Spleen (tissue), 13 donors: ENCODE measurements at places on chromosomes 3 and 15. TPM values are rescaled to one million over a fixed set of nuclear protein-coding genes. Genes with fewer than 3 reads are reported as not detected.

- no peak overlapping the region for H3K4me3 ChIP-seq
- peaks cover 21% of the 10 kb centered on the region for H3K4me1 ChIP-seq
- no peaks in the 10 kb centered on the region for H3K36me3 ChIP-seq
- H3K27ac ChIP-seq: peak overlapping the region; percentile 72
- DNase-seq: no peak
These were observed 30.6 kb upstream of the CERS3 start for GRCh38 chr15:100559330-100559729.

DNA sequence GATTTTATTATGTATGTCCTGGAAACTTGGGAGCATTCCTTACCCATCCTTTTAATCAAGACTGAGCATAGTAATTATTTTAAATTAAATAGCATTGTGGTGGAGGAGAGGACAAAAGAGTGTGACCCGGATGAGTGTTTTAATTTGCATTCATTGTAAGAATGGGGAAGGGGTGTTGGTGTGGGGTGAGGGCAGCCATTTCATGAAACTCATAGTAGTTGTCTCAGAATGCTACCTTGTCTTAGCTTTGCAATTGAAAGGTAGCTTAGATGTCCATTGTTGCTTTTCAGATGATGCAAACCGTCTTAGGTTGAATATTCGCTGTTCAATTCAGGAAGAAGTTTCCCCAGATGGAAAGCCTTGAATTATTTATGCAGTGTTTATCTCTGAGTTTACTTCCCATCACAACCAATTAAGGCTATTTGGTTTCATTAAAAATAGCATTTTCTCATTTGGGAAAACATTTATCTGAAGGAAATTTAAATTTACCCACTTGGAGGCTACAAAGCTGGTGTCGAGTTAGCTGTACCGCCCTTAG is 328.4 kb downstream of the FEZF2 start:
- H3K36me3 ChIP-seq: no peaks in the 10 kb centered on the region
- H3K4me3 ChIP-seq: no peak overlapping the region
- no peak overlapping the region for H3K27ac ChIP-seq

DNA sequence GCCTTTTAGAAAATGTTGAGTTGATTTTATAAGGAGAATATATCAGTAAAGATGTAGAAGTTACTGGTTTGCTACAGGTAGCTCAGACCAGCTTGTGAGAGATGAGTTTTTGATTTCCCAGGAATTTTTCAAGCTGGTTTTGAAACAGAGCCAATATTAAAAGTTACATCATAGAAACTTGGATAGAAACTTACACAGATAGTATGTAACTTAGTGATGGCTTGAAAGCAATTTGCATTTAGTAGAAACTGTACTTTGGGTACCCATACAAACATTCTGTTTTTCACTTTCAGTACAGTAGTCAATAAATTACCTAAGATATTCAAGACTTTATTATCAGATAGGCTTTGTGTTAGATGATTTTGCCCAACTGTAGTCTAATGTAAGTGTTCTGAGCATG is 93.4 kb downstream of the RBMS3 start:
- H3K27me3 ChIP-seq: no peaks in the 10 kb centered on the region
- H3K4me1 ChIP-seq: peaks cover 3% of the 10 kb centered on the region
- DNase-seq: no peak
- H3K4me3 ChIP-seq: no peak overlapping the region

DNA sequence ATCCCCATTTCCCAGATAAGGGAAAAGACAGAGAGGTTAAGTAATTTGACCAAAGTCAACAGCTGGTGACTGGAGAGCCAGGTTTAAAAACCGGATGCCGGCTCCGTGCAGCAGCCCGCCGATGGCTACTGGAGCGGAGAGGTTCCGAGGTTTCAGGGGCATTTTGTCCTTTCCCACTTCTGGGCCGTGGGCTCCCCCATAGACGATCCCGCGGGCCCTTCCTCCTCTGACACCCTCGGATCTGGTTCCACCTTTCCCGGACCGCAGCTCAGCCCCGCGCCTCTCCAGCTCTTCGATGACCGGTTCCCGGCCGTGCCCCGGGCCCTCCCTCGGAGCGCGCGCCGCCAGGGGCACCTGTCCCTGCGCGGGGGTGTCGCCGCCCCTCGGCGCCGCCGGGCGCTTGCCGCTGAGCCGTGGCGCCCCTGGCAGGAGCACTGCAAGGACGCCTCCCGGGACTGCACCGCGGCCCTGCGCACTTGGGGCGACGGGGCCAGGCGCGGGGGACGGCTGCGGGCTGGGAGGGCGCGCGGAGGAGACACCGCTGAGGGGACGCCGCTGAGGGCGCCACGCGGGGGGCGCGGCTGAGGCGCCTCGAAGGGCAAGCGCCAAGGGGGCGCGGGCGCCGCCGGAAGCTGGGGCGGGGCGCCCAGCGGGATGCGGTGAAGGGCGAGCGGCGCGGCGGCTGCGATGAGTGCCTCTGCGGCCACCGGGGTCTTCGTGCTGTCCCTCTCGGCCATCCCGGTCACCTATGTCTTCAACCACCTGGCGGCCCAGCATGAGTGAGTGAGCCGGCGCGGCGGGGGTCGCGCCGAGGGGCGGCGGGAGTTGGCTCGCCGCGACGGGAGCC is at the start of gene TM6SF1:
Gene TM6SF1 (plus strand): TSS at position 652 of the 847 bp plus-strand sequence. CDS start 36 bp downstream, at position 688.
- peak within 1 kb of the TSS; percentile 35 for H3K27ac ChIP-seq
- H3K27me3 ChIP-seq: peaks cover 6% of the 10 kb centered on the region
- H3K36me3 ChIP-seq: no peaks in the 10 kb centered on the region
- peak; percentile 87 for DNase-seq
- H3K4me1 ChIP-seq: peaks cover 47% of the 10 kb centered on the region

DNA sequence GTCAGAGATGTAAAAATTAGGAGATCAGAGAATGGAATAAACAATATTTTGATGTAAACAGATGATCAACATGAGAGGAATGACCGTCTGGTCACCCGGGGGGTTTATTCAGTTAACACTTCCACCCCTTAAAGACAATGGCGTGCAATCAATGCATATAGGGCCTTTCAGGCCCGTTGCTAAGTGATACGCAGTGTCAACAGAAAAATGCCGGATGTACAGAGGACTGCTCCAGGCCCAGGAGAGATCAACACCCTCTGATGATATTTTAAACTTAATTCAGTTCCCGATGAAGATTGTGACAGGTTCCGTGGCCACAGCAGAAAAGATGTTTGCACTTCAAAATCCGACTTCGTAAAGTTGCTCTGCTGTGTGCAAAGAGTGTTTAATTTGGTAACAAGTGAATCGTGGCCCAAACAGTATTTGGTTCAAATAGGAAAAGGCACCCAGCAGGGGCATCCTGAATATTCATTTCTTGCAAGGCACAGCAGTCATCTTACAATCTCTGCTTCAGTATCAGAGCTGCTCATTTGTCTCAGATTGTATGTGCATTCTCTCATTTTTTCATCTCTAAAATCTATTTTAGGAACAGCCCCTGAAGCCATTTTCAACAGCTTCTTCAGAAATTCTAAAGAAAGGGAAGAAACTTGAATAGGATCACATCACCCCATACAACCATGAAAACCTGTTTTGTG is 72.6 kb downstream of the FOXB1 start:
- H3K27me3 ChIP-seq: no peaks in the 10 kb centered on the region
- no peak overlapping the region for H3K27ac ChIP-seq
- no peak for DNase-seq
- no peaks in the 10 kb centered on the region for H3K36me3 ChIP-seq
- H3K4me3 ChIP-seq: no peak overlapping the region

DNA sequence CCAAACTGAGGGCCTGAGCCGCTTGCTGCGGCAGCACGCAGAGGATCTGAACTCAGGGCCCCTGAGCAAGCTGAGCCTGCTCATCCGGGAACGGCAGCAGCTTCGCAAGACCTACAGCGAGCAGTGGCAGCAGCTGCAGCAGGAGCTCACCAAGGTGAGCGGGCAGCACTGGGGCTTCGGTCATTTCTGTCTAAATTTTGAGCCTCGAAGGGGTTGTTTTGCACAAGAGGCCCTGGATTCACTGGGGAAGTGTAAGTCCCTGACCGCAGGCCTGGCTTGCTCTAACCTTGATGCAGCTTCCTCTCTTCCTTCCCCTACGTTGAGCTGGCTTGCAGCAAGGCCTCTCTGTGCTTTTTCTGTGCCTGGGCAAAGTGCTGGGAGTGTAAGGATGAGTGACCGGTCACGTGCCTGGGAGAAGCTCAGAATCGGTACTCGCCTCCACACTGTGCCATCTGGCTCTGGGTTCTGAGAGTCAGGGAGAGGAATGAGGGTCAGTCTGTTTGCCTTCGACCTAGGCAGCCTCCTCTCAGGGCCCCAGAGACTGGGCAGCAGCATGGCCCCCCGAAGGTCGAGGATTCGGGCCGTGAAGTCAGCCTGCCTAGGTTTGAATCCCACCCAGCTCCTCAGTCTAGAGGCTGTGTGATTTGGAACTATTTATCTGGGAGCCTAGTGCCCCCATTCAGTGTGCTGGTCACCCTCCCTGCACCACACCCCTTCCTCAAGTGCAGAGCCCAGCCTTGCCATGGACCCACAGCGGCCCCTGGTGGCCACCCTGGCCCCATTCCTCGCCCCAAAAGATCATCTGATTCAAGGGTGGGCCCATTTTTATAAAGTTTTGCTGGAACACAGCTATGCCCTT is 1.4 kb downstream of the FES start:
- peaks cover 42% of the 10 kb centered on the region for H3K4me1 ChIP-seq
- H3K27ac ChIP-seq: peak overlapping the region; percentile 98

DNA sequence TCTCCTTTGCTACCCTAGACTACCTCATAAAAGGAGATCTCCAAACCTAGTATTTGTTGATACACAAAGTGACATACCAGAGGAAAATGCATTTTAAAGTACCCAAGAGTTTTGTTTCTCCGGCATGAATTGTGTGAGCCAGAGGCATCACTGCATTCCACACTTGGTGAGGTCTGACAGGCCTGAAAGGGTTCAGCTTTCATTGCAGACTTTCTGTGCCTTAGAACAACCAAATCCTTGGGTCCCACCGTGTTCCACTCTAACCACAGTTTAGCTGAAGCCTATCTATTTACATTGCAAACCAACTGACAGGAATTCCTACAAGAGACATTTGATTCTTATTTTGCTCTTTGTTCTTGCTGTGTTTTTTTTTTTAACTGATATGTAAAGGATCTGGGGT is 21.0 kb upstream of the EID1 start:
- H3K4me3 ChIP-seq: no peak overlapping the region
- no peaks in the 10 kb centered on the region for H3K27me3 ChIP-seq
- no peaks in the 10 kb centered on the region for H3K4me1 ChIP-seq
- DNase-seq: no peak
- no peak overlapping the region for H3K27ac ChIP-seq

DNA sequence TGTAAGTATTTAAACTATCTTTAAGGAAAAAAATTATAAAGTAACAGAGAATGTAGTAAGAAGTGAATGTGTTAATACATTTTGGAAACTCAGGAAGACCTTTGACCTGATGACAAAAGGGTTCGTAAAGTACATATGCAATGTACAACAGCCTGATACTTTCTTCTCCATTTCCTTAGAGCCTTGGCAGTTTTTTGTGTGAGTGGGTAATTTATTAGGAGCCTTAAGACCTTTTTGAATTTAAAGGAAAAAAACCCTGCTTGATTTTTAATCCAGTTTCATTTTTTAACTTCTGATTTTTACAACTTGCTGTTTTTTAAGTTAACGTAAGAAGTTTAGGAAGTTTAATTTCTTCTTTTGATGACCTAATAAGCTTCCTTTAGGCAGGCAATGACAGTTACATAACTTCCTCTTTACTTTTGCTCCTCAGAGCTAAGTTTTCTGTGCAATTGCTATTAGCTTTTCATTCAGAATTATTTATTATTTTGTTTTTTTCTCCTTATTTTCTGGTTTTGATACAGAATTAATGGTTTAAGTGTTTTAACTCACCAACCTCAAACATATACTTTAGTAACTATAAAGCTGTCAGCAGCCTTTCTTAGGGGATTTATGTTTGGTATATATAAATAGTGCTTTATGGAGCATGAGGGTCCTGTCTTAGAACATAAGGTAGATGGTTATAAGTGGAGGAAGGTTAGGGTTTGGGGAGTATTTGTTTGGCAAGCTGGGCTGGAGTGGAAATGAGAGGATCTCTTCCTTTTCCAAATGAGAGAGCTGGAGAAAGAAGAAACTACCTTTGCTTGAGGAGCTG is 35.2 kb downstream of the ARMC8 start:
- H3K27me3 ChIP-seq: no peaks in the 10 kb centered on the region
- peaks cover 28% of the 10 kb centered on the region for H3K4me1 ChIP-seq
- peaks cover 43% of the 10 kb centered on the region for H3K36me3 ChIP-seq

DNA sequence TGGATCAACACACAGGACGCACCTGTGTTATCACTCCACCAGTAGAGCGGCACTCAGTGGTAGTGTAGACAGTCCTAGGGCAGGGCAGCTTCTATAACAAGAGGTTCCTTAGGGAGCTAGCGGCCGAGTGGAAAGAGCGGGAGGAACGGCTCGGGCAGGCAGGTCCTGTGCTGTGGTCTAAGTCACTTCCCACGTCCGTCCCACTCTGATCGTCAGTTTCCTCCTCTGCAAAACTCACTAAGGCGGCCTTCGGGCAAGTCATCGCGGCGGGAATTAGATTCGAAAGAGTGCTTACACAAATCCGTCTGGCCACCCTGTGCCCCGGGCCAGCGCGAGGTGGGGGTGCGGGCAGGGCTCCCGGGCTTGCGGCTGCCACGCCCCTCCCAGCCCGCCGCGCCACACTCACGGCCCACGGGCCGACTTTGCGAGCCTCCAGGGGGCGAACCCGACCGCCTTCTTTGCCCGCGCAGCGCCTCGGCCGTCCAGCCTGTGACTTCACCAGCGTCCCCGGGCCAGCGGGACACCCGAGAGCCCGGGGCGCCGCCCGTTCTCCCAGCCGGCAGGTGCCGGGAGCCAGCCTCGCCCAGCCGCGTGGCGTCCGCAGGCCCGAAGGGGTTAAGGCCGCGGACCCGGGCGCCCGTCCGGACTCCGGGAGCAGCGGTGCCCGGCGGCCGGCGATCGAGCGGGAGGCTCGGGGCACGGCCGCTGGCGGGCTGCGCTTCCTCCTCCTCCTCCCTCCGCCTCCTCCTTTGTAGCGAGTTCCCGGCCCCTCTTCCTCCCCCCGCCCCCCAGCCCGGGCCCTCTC is 416 bp upstream of the CORO2B start:
- H3K27ac ChIP-seq: peak overlapping the region; percentile 51
- peak; percentile 89 for DNase-seq

DNA sequence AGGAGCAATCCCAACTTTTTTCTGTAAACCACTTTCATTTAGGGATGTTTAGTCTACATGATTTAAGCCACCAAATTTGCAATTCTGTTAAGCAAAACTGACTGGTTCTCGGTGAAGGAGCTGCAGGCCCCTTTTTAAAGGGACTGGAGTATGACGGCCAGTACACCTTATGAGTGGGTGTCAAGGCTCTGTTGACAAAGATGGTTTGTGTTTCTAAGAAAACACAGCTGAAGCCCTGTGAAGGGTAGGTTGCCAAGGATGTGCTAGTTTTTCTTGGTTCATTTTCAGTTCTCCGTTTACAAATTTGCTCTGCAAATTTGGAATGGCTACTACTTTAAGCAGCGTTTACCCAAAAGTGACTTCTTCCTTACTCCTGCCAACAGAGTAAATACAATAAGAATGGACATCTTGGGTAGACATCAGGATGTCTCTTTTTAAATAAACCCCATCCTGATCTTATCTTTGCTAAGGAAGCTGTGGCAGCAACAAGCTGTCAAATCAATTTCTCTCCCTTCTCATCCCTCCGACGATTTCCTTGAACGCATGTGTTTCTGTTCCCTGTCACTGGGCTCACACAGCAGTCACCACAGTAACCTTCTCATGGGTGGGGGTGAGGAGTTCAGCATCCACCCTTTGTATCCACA is 58.2 kb upstream of the CMTM8 start:
- H3K4me1 ChIP-seq: peaks cover 14% of the 10 kb centered on the region
- H3K27me3 ChIP-seq: no peaks in the 10 kb centered on the region
- no peak overlapping the region for H3K4me3 ChIP-seq
- H3K27ac ChIP-seq: no peak overlapping the region
- no peak for DNase-seq
- H3K36me3 ChIP-seq: no peaks in the 10 kb centered on the region

GRCh38 chr3:10292505-10293419 is at the start of gene GHRL:
Gene GHRL, minus strand, starts transcription at chr3:10292947. Its CDS starts 2,767 bp downstream, at chr3:10290180.
- peaks cover 56% of the 10 kb centered on the region for H3K36me3 ChIP-seq
- H3K4me3 ChIP-seq: peak within 1 kb of the TSS; percentile 1

PARP15 gene
- 94.0 TPM for total RNA-seq

CCDC54 gene
- not detected for total RNA-seq

ANKDD1A gene
- total RNA-seq: 36.3 TPM

SNTN gene
- not detected for total RNA-seq

EBLN2 gene
- 14.6 TPM for total RNA-seq
